ENCODE measurements at places on chromosomes 1 and 21.

- DNase-seq = no peak
Observed at GRCh38 chr1:39124282-39124681, 80.2 kb upstream of the MACF1 start.

DNA sequence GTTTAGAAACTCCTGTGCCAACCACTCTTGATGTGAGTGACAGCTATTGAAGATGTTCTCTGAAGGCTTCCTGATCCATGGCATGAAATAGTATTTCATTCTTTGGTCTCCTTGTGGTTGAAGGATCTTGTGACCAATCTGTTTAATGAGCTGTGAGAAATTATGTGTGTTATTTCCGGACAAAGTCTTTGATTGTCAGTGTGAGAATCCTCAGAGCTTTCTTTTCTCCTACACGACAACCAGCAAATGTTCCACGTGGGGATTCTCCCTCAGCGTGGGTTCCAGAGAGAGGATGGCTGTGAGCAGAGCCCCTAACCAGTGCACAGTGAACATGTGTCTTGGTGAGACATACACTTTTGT is 45.0 kb upstream of the HOOK1 start:
- no peak for DNase-seq

DNA sequence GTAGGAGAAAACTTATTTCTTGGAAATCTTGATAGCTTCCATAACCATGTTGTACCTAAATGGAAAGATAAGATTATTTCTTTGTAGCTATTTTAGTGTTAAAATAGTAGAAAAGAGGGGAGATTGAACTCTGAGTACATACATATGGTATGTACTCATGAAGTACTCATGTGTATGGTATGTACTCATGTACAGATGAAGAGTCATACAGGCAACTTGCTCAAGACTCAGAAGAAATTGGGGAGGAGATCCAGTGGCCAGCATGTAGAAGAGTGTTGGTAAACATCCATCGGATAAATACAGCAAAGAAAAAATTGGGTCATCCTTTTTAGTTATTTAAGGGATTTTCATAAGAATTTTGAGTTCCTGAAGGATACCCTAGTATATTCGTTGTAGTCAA is 29.0 kb downstream of the MDM4 start:
- DNase-seq = no peak

- no peak for DNase-seq
Observed at GRCh38 chr1:40868051-40868723, 6.0 kb upstream of the CITED4 start.

DNA sequence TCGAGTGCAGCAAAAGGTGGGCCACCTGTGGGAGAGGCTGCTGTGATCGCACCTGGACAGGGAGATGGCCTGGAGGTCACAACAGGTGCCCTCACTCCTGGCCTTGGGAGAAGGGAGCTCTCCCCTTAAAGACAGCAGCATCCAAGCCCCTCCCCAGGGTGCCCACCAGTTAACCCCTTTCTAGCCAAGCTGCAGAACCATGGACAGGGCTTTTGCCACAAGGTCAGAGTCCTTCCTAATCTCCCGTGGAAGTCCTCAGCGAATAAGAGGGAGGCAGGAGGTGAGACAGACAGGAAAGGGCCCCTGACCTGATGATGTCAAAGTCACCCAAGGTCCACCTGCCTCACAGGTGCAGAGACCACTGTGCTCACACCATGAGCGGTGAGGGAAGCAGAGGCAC is 1.7 kb downstream of the CNTN2 start:
- DNase-seq = no peak

DNA sequence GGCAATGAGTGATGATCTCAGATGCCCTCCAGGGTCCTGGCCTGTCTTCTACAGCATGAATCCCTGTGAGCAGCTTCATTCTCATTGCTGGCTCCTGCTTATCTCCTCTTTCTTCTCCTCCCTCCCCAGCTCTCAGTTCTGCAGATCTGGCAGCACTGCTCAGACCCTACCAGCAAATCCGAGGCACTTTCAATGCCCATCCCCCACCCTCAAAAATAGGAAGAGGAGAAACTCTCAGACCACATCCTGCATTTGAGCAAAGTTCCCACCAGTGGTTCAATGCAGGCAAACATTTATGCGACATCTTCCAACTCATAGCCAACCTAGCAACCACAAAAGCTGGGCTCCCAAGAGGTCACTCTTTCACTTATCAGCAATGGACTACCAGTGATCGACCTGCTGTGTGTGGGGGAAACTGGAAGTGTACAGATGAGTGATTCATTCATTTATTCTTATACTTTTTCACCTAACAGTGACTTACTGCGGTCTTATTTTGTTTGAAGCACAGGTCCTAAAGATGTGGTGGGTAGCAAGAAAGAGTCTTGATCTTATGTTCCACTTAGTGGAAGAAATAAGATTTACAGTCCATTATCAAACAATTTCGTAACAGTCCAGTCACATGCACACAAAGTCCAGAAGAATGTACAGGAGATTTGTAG is 5.8 kb upstream of the CHI3L2 start:
- DNase-seq = peak; percentile 77

- no peak for DNase-seq
Observed at GRCh38 chr1:37238364-37239224, 204.3 kb upstream of the GRIK3 start.
